GM06990 (cell line): ENCODE measurements at places on chromosomes 4 and X.

DNA sequence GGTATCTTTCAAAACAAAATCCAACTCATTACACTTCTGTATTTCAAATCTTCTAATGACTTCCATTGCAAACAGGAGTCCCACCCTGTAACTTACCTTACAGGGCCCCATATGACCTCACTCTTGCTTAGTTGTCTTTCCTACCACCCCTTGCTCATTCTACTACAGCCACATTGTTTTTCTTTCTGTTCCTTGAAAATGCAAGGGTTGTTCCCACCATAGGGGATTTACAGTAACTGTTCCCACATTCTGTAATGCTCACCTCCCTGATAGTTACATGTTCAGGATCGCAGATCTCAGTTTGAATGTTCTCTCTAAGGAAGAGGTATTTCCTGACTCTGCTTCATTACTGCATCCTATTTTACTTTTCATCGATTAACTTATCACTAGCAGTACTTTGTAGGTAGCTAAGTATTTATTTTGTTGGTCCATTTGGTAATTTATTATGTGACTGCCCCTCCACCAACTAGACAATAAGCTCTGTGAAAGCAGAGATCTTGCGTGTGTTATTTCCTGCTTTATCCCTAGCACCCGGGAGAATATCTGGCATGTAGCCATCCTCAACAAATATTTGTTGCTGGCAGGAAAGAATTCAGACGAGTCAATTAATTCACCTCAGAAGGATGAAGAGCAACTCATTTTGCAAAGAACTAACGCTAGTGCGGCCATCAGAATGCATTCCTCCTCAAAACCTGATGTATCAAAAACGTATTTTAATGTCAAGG is 21.4 kb downstream of the MAOB start:
- no peak for DNase-seq

GRCh38 chr4:85114526-85114925 is 148.0 kb upstream of the WDFY3 start:
- no peak for DNase-seq

- DNase-seq = no peak
These were observed 175.8 kb upstream of the PITX2 start for GRCh38 chr4:110798687-110799086.

- DNase-seq = no peak
These were observed 4.3 kb downstream of the BANK1 start for GRCh38 chr4:101794806-101795205.

- DNase-seq = no peak
These were observed 624.4 kb downstream of the TECRL start for GRCh38 chr4:63784822-63785221.

GRCh38 chr4:150261571-150261970 is 183.3 kb downstream of the DCLK2 start:
- DNase-seq = no peak

DNA sequence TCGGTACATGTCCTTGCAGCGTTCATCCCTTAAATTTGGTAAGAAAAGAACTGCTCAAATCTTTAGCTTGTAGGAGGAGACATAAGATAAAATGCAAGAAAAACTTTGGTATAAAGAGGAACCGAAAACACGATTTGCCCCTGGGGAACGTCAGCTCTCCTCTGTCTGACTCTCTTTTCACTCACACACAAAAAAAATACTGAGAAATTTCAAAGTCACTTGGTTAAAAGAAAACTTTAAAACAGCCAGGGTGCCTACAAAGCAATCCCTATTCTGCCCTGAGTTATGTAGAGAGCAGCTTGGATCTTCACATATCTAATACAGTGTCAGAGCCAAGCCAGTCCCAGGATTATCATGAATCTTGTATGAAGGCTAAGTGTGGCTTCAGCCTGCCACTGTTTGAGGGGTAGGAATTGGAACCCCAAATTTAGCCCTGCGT is 248.5 kb upstream of the CXXC4 start:
- peak; percentile 76 for DNase-seq

GRCh38 chrX:110045421-110045820 is 42.5 kb downstream of the TMEM164 start:
- no peak for DNase-seq
